ENCODE measurements at places on chromosomes 16 and 17. TPM values are rescaled to one million over a fixed set of nuclear protein-coding genes. Genes with fewer than 3 reads are reported as not detected.

SECTM1 gene
- 101 TPM for total RNA-seq

TTLL6 gene
- not detected for total RNA-seq

CRLF3 gene
- 22.1 TPM for total RNA-seq

C17orf78 gene
- not detected for total RNA-seq

SLC5A10 gene
- not detected for total RNA-seq

DHRS7C gene
- not detected for total RNA-seq

CCL7 gene
- not detected for total RNA-seq

ADAMTS18 gene
- not detected for total RNA-seq

SLC13A2 gene
- total RNA-seq, result not detected

LRRC37A gene
- 0.73 TPM for total RNA-seq

NSF gene
- 81.1 TPM for total RNA-seq

HOXB1 gene
- total RNA-seq, result not detected

FAM20A gene
- total RNA-seq, result 8.1 TPM

BAIAP3 gene
- total RNA-seq, result 0.97 TPM

NPIPA3 gene
- total RNA-seq, result 0.24 TPM

TBC1D3L gene
- 1.2 TPM for total RNA-seq

C1QTNF8 gene
- not detected for total RNA-seq

CPHXL2 gene
- not detected for total RNA-seq

PPY gene
- not detected for total RNA-seq

TEDC2 gene
- total RNA-seq, result 1.1 TPM

KRT23 gene
- total RNA-seq, result 0.85 TPM

RPUSD1 gene
- total RNA-seq, result 31.0 TPM

HSPB9 gene
- not detected for total RNA-seq

SCARF1 gene
- total RNA-seq, result 0.49 TPM

FAM171A2 gene
- 4.4 TPM for total RNA-seq

KRTAP2-2 gene
- not detected for total RNA-seq

UBALD2 gene
- 3.4 TPM for total RNA-seq

TEX19 gene
- total RNA-seq, result not detected

PSMD11 gene
- total RNA-seq, result 80.9 TPM

TEKT1 gene
- not detected for total RNA-seq

MRPS34 gene
- total RNA-seq, result 37.0 TPM

NAGS gene
- total RNA-seq, result 1.1 TPM

GRIN2C gene
- 0.16 TPM for total RNA-seq

PLD6 gene
- 5.0 TPM for total RNA-seq

SCGB1C2 gene
- total RNA-seq, result not detected

ACBD4 gene
- total RNA-seq, result 9.9 TPM

MAPT gene
- 0.97 TPM for total RNA-seq

CORO6 gene
- 12.4 TPM for total RNA-seq

TERB1 gene
- 0.16 TPM for total RNA-seq

TMC5 gene
- total RNA-seq, result not detected

ABCA10 gene
- 5.0 TPM for total RNA-seq

GNG13 gene
- not detected for total RNA-seq

KLHL10 gene
- 0.12 TPM for total RNA-seq

KRT39 gene
- total RNA-seq, result not detected

CUEDC1 gene
- 35.0 TPM for total RNA-seq

HES7 gene
- 0.73 TPM for total RNA-seq

NPIPA2 gene
- 0.24 TPM for total RNA-seq

ZG16 gene
- not detected for total RNA-seq

CBLN1 gene
- total RNA-seq, result not detected

TP53TG3B gene
- not detected for total RNA-seq

KRTAP4-5 gene
- not detected for total RNA-seq

ARL5C gene
- not detected for total RNA-seq

TAOK1 gene
- total RNA-seq, result 74.6 TPM

CCDC154 gene
- 0.24 TPM for total RNA-seq

ABCA5 gene
- 62.8 TPM for total RNA-seq

NPIPA8 gene
- total RNA-seq, result not detected

FZD2 gene
- 70.3 TPM for total RNA-seq

CPD gene
- 76.6 TPM for total RNA-seq

SPSB3 gene
- total RNA-seq, result 30.4 TPM
